ENCODE measurements at places on chromosomes 2 and 18. TPM values are rescaled to one million over a fixed set of nuclear protein-coding genes. Genes with fewer than 3 reads are reported as not detected.

The SKOR2 gene
- not detected for total RNA-seq

The FAM124B gene
- 0.99 TPM for total RNA-seq

The GAD1 gene
- total RNA-seq = 0.28 TPM

The AGXT gene
- not detected for total RNA-seq

The RPRM gene
- 17.9 TPM for total RNA-seq
